ENCODE measurements at places on chromosomes 7 and 10.

- DNase-seq: no peak
These were observed 1.5 kb downstream of the KCND2 start for GRCh38 chr7:120274482-120274881.

DNA sequence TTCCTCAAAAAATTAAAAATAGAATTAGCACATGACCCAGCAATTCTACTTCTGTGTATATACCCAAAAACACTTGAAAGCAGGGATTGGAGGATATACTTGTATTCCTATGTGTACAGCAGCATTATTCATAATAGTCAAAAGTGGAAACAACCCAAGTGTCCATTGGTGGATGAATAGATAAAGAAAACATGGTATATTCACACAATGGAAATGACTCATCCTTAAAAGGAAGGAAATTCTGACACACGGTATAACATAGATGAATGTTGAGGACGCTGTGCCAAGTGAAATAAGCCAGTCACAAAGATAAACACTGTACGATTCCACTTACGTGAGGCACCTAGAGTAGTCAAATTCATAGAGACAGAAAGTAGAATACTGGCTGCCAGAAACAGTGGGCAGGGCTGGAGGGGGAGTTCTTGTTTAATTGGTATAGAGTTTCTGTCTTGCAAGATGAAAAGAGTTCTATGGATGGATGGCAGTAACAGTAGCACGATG lies 26.6 kb upstream of the KAT6B start:
- DNase-seq: peak; percentile 74

DNA sequence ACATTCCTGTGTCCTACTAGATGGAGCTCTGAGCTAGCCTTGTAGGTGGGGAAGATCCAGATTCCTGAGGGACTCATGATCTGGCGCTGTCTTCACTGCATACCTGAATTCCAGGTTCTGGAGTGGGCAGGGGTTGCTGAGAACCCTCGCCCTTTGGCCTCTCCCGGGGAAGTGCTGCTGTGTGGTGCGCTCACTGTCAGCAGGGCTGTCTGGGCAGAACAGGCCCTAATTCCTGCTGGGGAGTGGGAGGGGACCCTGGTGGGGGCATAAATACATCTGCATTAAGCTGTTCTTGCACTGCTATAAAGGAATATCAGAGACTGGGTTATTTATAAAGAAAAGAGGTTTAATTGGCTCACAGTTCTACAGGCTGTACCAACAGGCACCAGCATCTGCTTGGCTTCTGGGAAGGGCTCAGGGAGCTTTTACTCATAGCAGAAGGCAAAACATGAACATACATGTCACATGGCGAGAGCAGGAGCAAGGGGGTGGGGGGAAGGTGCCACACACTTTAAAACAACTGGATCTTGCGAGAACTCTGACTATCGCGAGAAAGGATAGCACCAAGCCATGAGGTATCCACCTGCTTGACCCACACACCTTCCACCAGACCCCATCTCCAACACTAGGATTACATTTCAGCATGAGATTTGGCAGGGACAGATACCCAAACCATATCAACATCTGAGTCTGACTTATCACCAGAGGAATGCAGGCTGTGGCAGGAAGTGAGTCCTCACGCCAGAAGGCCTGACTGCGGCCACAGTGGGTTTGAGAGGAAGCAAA lies 115.0 kb downstream of the ADCY1 start:
- peak; percentile 25 for DNase-seq

- no peak for DNase-seq
These were observed 539.2 kb downstream of the HTR7 start for GRCh38 chr10:90318659-90319058.

DNA sequence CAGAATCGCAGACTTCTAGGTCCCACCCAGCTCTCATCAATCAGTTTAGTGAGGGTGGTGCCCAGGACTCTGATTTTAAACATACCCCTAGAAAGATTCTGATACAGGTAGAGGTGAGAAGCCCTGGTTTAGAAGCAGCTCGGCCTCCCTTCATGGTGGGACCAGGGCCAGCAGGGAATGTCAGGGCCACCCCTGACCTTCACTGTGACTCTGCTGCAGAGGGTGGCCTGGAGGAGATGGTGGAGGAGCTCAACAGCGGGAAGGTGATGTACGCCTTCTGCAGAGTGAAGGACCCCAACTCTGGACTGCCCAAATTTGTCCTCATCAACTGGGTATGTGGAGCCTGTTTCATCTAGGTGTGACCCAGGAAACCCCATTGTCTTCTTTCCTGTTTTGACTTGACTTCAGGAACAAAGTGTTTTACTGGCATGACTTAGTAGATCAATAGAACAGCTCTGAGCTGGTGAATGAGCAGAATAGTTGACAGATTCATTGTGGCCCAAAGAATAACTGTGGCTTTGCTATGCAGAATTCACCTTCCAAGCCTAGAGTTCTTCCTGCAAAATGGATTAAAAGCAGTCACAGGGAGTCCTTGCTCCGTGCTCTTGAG lies 7.2 kb downstream of the DBNL start:
- no peak for DNase-seq

- DNase-seq: peak; percentile 68
These were observed 997.3 kb downstream of the LRMDA start for GRCh38 chr10:76428551-76429367.

Data from amniotic stem cell (primary cell).